ENCODE measurements at places on chromosomes 2 and 18.

DNA sequence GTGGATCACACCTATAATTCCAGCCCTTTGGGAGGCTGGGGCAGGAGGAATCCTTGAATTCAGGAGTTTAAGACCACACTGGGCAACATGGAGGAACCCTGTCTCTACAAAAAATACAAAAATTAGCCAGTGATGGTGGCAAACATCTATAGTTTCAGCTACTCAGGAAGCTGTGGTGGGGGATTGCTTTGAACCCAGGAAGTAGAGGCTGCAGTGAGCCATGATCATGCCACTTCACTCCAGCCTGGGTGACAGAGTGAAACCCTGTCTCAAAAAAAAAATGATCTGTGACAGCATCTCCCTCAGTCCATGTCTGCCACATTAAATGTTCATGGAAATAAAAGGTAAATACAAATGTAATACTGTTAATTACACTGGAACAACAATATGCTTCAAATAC lies 121.4 kb upstream of the COL5A2 start:
- DNase-seq = peak; percentile 33

DNA sequence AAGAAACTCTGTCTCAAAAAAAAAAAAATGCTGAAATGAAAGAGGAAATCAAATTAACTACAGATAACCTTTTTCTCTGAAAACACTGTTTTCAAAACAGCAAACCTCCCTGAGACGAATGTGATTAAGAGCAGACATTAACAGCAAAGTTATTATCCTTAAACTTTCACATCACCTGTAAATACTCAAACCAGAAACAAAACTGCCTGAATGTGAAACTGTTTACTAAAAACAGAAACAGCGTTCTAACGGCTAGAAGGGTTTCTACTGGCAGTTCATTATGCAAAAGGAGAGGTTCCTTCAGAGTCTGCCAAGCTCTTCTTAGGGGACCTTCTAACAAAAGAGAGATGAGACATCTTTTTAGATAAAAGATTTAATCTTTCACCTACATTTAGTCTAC lies 45.9 kb downstream of the PNO1 start:
- DNase-seq = no peak

DNA sequence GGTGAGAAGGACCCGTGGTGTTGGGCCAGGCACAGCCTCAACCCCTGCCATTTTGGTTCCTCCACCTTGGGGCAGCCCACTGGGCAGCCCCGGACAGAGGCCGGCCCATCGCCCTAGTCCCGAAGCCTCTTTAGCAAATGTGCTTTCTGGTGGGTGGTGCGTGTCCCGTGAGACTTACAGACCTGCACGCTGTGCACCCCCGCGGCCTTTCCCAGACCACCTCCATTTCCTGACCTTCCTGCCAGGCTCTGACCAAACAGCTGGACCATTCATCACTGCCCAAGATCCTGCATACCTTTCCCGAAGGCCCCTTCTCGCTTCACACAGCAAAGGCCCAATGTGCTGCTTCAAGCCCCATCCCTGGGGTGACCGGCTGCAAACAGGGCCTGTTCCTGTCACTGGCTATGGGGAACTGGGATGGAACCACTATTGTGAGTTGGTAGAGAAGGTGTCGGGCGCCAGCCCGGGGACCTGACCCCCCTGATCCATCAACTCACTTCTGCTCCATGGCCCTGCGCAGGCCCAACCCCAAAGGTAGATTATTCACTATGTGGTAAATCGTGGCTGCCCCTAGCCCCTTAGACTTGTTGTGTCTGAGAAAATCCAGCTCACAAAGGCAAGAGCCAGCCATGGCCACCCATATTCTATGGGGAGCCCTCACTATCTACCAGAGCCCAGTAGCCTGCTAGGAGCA lies 341.0 kb downstream of the EIPR1 start:
- no peak for DNase-seq

DNA sequence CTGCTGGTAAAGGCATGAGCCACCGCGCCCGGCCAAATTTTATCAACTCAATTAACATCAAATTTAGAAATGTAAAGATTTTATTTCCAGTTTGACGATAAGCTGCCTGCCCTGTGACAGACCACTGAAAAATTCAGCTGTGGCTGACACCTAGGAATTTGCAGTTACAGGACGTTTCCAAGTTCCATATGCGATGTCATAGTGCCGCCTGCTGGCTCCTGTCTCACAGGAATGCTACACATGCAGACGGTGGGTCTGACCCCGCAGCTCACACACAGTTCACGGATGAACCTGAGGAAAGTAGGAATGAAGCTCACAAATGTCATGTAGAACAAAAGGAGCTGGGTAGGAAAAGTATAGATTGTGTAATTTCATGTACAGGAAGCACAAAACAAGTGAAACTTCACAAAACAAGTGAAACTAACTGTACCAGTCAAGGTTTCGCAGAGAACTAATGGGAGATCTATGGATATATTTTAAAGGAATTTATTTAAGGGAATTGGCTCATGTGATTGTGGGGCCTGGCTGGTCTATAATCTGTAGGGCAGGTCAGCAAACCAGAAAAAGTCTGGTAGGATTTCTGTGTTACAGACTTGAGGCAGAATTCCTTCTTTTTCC lies 13.2 kb upstream of the SEH1L start:
- peak; percentile 74 for DNase-seq

GRCh38 chr2:11810237-11810977 lies 64.0 kb downstream of the LPIN1 start:
- no peak for DNase-seq

GRCh38 chr2:239391286-239392071 lies 9.3 kb downstream of the HDAC4 start:
- no peak for DNase-seq

DNA sequence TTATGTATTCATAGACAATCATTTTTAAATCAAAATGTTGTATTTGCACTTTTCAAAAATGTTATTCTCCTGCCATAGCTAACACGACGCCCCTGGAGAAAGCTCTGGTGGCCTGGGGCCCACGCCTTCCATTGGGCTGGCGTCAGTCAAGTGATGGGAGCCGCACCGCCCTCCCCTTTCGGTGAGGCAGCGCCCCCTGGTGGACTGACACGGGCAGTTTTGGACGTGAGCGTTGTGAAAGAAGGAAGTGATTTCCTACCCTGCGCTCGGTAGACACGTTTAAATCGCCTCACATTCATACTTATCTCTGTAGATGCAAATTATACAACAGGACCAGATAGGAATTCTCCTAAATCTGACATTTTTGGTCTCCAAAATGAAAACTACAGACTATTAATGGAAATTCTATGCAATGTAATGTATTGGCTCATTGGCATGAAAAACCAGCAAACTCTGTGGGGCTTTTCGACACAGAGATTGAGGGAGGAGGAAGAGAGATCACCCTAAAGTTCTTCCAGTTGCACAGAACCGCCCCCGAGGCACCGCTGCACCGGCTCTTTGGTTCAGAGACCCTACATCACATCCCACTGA lies 326.2 kb upstream of the SOX11 start:
- no peak for DNase-seq

DNA sequence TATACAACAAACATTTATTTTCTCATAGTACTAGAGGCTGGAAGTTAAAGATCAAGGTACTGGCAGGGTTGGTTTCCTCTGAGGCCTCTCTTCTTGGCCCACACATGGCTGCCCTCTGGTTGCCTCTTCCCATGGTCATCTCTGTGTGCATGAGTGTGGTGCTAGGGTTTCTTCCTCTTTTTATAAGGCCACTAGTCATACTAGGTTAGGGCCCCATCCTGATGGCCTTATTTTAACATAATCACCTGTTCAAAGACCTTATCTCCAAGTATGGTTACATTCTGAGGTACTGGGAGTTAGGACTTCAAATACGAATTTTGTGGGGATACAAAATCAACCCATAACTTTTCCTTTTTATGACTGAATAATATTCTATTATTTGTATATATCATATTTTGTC lies 4.8 kb upstream of the RIOK3 start:
- DNase-seq = no peak

DNA sequence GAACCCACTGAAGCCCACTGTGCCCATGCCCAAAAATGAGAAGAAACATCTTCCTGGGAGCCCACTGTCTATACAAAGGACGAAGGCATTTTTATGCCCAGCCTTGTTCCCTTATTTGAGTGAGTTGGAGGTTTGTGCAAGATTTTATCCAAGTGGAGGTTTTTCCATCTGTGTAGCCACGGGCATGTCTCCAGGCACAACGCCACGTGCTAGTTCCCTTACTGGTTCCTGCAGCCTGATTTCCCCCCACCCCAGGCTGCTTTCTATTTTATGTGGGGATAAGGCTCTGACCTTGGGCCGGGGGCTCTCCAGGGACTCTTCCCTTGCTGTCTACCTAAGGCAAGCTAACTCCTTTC lies 22.2 kb upstream of the TXNL4A start:
- DNase-seq = no peak

- DNase-seq = no peak
Observed at GRCh38 chr2:9979977-9980376, 28.5 kb downstream of the GRHL1 start.

GRCh38 chr2:235270956-235271355 lies 222.9 kb upstream of the AGAP1 start:
- DNase-seq = no peak

All from activated CD4-positive, alpha-beta T cell treated with anti-CD3 and anti-CD28 coated beads for 4 hours (primary cell).